ENCODE measurements at places on chromosomes 11 and 22.

- DNase-seq: no peak
These were observed 19.7 kb downstream of the CLNS1A start for GRCh38 chr11:77617892-77618291.

- no peak for DNase-seq
These were observed 9.5 kb downstream of the EMID1 start for GRCh38 chr22:29215012-29215860.

- DNase-seq: peak; percentile 33
These were observed 9.3 kb downstream of the OSBPL5 start for GRCh38 chr11:3155691-3156258.

DNA sequence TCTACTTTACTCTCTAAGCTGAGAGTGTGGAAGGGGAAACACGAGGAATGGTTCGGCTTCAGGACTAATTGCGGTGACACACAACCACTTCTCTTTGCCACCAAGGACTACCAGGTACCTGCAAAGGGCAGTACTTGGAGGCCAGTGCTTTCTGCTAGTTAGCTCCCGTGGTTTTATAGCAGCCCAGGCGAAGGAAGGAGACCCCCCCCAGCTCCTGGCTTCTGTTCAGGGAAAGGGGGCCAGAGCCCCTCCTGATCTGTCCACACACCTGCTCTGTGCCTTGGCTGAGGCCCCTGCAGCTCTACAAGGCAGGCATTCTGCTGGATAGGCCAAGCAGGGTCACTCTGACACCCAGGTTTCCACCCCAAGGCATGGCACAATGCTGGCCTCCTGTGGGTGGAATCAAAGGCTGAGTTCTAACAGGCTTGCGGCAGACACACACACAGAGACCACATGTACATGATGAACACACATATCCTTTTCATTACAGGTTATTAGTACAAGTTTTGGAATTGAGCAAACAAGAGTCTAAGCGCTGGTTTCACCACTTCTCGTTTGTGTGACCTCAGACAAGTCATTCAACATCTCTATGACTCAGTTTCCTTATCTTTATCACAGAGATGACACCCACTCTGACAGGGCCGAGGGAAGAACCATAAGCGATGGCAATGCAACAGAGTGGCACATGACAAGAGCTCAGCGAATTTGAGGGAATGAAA is 7.5 kb downstream of the SERPIND1 start:
- DNase-seq: no peak

DNA sequence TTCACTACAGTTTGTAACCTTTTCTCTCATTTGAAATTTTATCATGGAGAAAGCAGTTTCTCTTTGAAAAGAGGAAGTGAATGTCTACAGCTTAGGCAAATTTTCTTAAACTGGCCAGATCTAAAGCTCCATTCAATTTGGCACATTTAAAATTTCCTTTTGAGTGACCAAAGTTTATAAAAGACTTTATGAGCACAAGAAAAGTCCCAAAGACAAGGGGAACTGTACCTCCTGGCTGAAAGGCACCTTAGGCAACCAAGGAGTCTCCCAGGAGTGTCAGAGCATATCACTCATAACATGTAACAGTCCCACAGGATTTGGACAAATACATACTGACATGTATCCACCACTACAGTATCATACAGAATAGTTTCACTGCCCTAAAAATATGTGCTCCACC is 41.3 kb downstream of the NARS2 start:
- no peak for DNase-seq

- DNase-seq: peak; percentile 73
These were observed 72.0 kb downstream of the SYN3 start for GRCh38 chr22:32985899-32986765.

- no peak for DNase-seq
These were observed 78.0 kb downstream of the PARVB start for GRCh38 chr22:44102121-44102520.

DNA sequence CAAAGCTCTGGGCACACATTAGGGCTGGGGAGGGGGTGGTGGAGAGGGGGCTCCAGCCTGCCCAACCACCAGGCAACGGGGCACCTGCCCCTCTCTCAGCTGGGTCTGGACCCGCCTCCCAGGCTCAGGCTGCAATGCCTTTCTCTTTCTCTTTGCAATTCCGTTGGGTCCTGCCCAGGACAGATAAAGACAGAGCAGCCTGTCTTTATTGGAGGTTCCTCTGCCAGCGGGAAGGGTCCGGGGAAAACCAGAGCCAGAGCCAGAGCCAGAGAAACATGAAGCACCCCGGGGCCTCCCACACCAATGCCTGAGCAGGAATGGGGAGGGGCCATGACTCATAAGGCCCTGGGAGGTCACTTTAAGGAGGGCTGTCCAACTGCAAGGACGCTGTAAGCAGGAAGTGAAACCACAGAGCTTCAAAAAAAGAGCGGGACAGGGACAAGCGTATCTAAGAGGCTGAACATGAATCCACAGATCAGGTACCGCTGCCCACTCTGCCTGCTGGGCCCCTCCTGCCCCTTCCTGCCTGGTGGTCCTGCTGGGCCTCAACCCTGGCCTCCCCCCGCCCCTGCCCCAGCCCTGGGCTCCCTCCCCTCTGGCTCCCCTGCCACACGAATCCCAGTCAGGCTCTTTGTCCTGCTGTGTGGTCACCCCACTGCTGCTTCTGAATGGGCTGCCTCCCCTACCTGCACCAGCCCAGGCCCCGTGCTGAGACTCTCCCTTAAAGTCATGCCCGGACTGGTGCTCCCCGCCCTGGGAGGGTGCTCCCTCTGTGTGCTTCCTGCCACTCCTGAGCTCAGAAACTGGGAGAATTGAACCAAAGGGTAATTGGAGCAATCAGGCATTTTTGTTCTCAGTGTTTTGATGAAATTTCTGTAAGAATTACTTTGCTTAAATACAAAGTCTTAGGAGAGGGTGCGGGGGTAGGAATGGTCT is at the start of gene APOBEC3B:
APOBEC3B (plus strand) TSS at position 356 of the 936 bp plus-strand sequence; CDS start at position 463, 107 bp downstream.
- peak; percentile 71 for DNase-seq

GRCh38 chr11:94933223-94934130 is 39.9 kb downstream of the CWC15 start:
- no peak for DNase-seq

- DNase-seq: no peak
These were observed 313.6 kb downstream of the ETS1 start for GRCh38 chr11:128273736-128274135.

GRCh38 chr11:84780689-84781293 is 846.4 kb downstream of the DLG2 start:
- no peak for DNase-seq

DNA sequence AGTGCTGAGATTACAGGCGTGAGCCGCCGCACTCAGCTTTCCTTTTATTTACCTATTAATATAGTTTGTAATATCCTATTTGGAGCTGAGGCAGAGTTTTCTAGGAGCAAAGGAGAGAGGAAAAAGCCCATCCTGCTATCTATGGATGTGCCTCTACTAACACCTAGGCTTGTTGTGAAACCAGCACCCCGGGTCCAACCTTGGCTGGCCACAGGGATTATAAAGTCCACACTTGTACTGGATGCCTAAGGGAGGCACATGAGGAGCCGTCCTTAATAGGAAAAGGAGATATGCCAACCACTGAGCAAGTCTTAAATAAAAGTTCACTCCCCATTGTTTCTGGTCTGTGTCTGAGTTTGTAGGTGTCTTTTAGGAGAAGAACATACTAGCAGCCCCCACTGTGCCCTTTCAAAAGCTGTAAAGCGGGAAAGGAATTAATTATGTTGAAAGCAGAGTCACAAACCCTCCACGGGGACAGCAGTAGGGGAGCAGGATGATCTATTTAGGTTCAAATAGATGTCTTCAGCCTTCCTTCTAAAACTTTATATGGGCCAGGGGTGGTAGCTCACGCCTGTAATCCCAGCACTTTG is 29.3 kb downstream of the RRP7A start:
- no peak for DNase-seq

DNA sequence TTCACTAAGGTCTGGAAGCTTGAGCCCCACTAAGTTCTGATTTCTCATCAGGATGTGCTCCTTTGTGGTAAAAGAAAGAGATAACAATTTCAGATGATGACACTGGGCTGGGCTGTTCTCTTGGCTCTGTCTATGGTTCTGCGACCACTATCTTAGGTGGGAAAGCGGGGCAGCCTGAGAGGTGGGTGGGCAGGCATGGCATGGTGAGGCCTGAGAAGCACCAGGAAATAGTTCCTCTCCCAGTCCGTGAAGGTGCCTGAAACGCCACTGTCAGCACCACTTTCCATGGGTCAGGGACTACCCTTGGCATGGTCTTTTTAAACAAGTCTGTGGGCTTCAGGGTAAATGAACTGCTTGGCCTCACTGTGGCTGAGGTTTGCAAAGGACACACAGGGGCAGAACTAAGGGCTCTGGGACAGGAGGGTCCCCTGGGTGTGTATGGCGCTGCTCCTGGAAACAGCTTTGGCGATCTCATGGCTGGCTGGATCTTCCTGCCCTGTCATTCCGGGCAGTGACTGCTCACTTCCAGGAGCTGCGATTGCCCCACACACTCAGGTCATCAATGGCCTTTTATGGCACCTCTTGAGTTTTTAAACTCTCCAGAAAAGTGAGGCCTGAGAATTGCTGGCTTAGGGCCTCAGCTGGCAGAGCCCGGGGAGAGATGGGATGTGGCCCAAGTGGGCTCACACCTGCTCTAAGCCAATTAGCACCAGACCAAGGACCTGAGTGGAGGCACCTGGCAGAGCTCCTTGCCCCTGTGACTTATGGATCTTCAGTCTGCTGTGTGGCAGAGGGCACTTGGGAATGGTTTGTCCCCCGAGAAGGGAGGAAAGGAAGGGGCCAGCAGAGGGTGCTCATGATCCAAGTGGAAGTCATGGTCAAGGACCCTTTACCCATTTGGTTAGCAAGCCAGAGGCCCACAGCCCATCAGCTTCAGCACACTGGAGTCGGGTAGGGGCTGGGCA is 55.6 kb upstream of the LYVE1 start:
- no peak for DNase-seq

DNA sequence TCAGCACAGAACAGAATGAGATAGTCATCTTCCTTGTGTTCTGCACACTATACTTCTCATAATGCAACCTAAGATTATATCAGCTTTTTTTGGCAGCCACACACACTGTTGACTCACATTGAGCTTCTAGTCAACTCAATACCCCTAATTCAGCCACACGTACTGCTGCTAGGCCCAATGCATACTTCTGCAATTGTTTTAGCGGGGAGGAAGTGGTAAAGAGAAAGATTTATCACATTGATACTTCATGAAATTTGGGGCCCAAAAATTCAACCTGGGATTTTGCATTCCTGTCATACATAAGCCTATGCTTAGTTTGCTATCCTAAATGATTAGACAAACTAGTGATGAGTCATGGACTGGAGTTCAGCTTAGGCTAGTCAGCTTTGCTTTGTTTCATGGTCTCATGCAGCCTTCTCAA is 8.6 kb upstream of the UPB1 start:
- no peak for DNase-seq

- DNase-seq: no peak
These were observed 31.8 kb downstream of the FEZ1 start for GRCh38 chr11:125464270-125464662.

GRCh38 chr22:24695060-24695459 is 79.5 kb downstream of the PIWIL3 start:
- no peak for DNase-seq

- DNase-seq: no peak
These were observed 24.1 kb downstream of the DCPS start for GRCh38 chr11:126328001-126328390.

DNA sequence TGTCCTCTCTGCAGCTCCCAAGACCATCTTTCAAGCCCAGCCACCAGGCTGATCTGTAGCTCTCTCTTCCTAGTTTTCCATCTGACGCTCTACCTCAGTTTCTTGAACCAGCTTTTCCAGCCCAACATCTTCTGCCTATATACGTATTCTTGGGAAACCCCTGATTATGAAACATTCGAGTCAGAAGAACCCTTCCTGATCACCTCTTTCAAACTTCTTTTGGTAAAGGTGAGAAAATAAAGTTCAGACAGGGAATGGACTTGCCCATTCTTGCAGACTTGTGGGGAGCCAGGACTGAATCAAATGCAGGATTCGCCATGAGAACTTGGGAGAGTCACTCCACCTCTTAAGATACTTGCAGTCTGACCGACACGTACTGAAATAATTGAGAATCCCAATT is 169.5 kb upstream of the NARS2 start:
- DNase-seq: no peak

DNA sequence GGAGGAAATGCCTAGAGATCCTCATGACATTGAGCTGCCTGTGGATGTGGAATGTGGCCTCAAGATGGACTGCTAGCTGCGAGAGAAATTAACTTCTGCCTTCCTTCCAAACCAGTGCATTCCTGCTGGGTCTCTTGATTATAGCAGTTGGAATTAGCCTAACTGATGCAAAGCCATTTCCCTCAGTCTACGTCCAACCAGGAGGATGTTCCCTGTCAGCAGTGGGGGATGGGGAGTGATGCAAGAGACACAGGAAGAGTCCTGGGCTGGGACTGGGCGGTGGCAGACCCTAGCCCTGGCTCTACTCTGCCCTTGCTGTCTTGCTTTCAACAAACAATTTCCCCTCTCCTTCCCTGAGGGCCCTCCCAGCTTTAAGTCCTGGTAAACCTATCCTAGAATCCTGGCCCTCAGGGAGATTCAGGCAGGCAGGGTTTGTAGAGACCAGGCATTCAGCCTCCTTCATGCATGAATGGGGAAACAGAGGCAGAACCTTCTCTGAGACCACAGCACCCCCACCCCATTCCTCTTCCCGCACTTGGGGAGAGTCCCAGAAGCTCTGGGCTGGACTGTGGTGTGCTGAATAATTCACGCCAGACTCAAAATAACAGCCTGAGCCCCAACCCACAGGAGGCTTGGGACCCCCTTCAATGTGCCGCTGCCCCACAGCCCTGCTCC is 17.0 kb downstream of the C11orf96 start:
- no peak for DNase-seq

GRCh38 chr11:127601578-127601977 is 601.0 kb upstream of the KIRREL3 start:
- no peak for DNase-seq

- DNase-seq: no peak
These were observed 120.6 kb upstream of the CD82 start for GRCh38 chr11:44444770-44445321.

- no peak for DNase-seq
These were observed 108.4 kb upstream of the ZC3H12C start for GRCh38 chr11:109984634-109985289.

DNA sequence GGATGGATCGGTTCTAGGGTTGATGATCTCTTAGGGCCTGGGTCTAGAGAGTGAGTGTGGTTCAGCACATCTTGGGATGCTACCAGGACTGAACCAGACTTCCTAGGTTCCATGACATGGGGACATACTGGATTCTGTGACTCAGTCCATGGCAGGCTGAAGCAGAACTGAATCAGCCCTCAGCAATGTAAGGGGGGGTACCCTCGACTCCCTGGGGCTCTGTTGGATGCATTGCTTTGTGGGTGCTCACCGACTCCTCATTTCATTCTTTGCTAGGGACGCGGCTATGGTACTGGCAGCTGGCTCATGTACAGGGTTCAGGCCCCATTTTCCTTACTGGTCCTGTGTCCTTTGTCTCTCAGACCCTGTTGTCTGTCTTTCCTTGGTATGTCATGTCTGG is 733 bp upstream of the GRAMD1B start:
- DNase-seq: no peak

- DNase-seq: no peak
These were observed 1.3 kb upstream of the PHETA2 start for GRCh38 chr22:42072606-42073330.

GRCh38 chr11:81484196-81484595 is 1249.5 kb downstream of the FAM181B start:
- DNase-seq: no peak

- no peak for DNase-seq
These were observed 41.9 kb upstream of the TSPAN18 start for GRCh38 chr11:44684859-44685281.

- no peak for DNase-seq
These were observed 194.7 kb downstream of the BRD1 start for GRCh38 chr22:49633010-49633324.

All from right kidney (tissue), 9 donors.